ENCODE measurements at places on chromosomes 12 and 14.

DNA sequence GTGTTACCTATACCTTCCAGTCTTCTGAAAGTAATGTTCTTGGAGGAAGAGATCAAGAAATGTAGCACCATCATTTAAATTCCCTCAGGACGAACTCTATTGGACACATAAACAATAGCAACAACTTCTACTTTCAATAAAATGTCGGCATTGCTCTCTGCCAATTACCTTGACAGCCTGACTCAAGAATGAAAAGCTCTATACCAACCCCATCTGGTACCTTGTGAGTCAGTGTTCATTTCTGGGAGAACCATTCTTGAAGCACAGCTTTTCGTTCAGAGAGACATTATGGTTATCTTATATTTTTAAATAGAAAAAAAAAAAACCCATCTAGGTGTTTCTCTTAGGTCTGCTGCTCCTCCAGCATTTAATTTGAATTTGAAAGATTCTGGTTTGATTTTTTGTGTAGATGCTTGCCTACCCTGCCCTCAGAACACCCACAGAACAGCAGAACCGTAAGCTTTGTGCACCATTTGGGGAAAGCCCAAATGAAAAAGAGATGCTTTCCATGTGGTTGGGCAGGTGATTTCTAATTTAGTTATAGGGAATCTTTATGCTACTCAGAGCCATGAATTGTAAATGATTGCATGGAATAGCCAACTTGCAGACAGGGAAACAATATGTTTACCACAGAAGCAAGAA, 156.0 kb downstream of the SAMD4A start:
- DNase-seq, result no peak

DNA sequence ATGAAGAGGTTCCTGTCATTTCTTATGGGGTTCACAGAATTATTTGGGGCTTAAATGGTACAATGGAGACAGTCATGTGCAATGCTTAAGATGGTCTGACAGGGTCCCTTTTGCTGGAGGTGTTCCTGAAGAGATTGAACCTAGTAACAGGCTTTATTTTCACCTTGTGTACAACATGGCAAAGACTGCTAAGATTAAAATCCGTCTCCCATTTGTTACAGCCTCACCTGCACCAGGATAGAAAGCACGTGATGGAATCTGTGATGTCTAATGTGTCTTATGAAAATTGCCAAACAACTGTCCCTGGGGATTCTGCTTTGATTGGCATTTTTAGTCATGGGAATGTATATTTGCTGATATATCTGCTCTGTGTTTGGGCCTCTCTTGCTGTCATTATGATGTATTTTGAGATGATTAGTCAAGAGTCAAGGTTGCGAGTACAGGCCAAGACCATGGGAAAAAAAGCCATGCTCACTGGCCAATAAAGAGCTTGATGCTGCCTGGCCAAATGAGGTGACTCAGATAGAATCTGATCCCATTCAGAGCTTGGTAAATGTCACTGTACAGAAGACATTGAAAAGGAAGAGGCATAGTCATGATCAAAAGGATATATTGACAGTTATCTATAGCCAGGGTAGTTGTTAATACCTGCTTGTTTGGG, 96.1 kb downstream of the FLRT2 start:
- no peak for DNase-seq

DNA sequence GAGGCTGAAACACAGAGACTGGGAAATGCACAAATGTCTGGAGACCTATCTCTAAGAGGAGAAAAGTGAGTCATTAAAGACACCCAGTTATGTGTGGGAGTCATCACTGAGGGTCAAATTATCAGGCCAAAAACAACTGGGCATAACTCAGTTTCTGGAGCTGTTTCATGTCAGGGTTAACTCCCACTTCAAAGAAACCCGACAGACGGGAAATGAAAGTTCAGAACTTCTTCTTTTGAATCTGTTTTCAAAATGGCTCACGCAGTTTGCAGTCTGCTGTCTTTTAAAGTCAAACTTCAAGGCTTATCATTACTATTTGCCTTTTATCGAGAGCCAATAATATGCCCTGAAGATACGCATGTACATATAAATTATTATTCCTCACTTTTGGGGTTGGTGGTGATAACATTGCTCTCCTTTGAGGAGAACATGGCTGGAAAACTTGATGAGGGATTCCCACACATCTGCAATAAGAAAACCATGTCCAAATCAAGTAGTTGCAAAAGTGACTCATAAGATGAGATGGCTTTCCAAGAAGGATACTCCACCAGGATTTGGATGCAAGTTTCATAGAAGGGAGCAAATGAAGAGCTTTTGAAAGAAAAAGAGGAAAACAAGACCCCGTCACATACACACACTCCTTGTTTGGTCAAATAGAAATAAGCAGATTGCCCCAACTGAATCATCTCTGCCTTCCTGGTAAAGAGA, 341.4 kb downstream of the ADAMTS20 start:
- DNase-seq, result no peak

DNA sequence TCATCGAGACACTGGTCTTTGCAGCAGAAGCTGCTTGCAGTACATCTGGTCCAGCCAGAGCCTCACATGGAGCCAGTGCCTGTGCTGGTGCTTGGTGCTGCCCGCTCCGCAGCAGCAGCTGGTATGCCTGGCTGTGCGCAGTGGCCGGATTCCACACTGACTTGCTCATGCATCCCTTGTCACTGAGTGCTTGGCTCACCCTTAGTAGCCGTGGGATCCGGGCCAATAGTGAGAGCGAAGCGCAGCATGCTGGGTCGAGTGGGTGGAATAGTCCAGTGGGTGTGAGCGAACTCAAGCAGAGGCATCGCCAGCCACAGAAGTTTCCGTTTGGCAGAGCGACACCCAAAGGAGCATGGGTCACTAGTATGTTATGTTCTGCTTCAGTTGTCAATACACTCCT, 10.1 kb upstream of the FBXO33 start:
- no peak for DNase-seq

DNA sequence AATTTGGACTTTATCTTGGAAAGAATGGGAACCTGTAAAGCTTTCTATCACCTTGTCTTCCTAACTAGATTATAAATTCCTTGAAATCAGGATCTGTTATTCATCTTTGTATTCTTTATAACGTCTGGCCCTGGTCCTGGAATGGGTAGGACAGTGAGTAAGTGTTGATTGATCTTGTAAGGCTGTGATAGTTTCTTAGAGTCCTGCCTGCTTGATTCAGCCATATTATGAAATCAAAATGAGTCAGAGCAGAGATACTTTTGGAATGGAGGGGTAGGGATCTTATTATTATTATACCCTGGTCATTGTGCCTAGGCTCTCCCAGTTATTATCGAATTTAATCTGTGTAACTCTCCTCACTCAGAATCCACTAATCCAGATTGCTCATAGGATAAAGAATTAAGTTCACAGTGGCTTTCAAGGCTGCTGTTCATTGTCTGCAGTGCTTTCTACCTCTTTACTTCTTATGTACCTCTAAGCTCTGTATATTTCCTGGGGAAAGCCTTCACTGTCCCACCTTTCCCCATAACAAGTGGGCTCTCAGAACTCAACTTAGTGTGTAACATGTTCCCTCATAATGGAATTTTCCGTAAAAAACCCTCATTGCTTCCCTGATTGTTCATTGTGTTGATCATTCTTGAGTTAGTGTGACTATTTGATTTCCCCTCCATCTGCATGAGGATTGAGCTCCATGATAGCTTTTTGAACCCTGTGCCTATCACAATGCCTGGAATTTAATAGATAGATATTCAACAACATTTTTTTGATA, 93.3 kb downstream of the DAAM1 start:
- DNase-seq, result no peak

DNA sequence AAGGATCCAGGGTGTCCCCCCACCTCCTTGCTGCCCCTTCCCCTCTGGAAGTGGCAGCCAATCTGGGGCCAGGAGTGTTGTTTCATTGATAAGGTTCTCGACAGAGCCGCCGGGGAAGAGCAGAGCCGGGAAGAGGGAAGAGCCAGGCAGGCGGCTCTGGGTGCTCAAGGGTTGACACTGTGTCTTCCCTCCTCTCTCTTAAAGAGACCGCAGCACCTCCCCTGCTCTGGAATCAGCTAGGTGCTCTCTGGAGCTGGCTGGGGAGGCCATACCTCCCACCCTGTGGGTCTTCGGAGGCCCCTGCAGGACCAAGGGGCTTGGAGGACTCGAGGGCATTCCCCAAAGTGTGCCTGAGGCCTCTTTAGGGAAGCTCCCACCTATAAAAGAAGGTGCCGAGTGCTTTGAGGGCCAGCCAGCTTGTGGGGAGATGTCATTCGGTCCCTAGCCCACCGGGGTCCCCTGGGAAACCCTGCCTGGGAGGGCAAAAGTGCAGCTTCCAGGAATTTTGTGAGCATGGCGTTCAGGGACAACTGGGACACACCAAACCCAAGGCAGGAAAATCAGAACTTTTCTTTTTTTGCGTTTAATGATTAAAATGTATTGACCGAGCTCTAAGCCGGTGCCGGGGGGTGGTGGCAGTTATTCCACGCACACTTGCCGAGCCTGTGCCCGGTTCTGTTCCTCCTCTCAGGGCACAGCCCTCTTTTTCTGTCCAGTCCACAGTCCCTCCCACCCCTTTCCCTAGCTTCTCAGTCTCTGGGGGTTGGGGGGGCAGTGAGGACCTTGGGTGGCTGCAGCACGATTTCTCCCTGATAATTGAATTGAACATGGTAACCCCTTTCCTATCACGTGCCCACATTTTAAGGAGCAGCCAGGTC, 3.0 kb downstream of the SETD1B start:
- no peak for DNase-seq

- DNase-seq, result no peak
Observed at GRCh38 chr12:132146772-132147422, 2.6 kb downstream of the NOC4L start.

- DNase-seq, result no peak
Observed at GRCh38 chr12:27551172-27551840, 27.3 kb downstream of the PPFIBP1 start.

DNA sequence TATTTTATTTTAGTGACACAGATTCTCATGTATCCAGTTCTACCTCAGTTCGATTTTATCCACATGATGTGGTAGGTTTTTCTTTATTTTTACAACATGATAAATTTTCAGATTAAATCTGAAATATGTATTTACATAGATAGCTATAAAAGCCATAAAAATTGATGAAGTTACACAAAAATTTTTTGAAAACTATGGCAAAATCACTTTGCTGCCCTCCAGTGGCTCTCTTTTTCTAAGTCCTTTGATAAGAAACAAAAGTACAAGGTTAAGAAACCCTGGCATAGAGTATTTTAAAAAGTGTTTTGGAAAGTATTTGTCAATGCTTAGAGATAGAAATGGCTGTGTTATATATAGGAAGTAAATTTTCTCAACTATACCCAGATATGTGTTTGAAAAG, 104.2 kb downstream of the PCNX1 start:
- DNase-seq, result no peak

DNA sequence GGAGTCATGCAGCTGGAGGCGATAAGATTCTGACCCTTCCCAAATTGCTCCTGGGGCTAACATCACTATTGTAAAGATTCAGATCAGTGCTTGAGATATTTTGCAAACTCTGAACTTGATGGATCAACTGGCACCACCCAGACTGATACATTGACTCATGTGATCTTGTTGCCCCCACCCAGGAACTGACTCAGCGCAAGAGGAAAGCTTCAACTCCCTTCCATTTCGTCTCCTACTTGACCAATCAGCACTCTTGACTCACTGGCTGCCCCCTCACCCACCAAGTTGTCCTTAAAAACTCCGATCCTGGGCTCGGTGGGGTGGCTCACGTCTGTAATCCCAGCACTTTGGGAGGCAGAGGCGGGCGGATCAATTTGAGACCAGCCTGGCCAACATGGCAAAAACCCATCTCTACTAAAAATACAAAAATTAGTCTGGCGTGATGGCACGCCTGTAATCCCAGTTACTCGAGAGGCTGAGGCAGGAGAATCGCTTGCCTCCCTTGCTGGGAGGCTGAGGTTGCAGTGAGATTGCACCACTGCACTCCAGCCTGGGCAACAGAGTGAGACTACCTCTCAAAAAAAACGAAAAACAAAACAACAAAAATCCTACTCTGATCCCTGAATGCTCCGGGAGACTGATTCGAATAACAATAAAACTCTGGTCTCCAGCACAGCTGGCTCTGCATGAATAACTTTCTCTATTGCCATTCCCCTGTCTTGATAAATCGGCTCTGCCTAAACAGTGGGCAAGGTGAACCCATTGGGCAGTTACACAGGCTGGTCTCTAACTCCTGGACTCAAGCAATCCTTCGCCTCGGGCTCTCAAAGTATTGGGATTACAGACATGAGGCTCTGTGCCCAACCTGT, 9.8 kb upstream of the ARF6 start:
- DNase-seq, result no peak

DNA sequence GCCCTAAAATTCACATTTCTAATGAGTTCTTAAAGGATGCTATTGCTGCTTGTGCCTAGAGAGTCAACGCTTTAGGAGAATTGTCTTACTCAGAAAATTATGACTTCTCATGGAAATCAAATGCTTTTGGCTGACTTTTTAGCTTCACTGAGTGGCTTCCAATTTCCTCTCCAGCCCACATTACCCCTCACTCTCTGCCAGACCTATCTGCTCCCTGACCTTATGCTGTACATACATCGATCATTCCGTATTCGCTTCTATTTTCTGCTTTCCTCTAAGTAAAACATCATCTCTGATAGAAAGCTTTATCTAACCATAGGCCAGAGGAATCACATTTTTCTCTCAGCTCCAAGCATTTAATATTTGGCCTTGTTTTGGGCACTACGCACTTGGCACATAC, 12.5 kb upstream of the SMCO3 start:
- DNase-seq, result no peak

GRCh38 chr12:126937431-126937830, 1329.5 kb upstream of the TMEM132C start:
- DNase-seq, result no peak

DNA sequence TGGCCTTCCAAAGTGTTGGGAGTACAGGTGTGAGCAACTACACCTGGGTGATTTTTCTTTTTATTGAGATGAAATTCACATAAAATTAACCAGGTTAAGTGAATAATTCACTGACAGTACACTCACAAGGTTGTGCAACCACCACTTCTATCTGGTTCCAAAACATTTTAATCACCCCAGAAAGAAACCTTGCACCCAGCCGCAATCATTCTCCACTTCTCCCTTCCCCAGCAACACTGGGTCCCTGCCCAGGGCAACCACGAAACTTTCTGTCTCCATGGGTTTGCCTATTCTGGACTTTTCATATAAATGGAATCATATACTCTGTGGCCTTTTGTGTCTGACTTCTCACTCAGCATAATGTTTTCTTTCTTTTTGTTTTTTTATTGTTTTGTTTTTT, 26.3 kb upstream of the MLXIP start:
- no peak for DNase-seq

DNA sequence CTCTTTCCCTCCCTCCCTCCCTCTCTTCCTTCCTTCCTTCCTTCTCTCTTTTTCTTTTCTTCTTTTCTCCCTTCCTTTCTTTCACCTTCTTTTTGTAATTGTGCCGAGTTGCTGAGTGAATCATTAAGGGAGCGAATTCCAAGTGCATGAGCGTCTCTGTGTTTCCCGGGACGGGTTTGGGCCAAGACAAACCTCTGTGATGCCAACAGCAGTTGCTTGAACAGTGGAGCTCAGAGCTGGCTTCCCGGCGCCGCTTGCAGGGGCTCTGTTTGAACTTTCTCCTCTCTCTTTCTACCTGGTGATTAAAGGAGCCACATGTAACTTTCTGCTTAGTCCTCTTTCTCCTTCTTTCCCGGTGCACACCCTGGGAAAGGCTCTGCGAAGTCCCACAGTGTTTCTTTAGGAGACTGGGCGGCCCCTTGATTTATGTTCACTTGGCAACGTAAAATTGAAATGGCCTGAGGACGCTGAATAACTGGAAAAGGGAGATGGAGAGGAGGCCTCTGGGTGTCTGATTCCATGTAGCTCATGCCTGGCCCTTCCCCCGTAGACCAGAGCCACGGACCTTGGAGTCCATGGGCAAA, 33.7 kb upstream of the MAP1LC3B2 start:
- DNase-seq, result no peak

- no peak for DNase-seq
Observed at GRCh38 chr12:93762912-93763553, 85.9 kb downstream of the CRADD start.

GRCh38 chr12:64082866-64083268, 139.2 kb downstream of the KICS2 start:
- DNase-seq, result no peak
